Progenitor cell of endocrine pancreas (in vitro differentiated cells): ENCODE measurements at places on chromosomes 16 and 17. TPM values are rescaled to one million over a fixed set of nuclear protein-coding genes. Genes with fewer than 3 reads are reported as not detected.

GRCh38 chr17:39761861-39762496 lies 24.2 kb downstream of the GRB7 start:
- no peak for DNase-seq
- no peak overlapping the region for H3K4me3 ChIP-seq
- H3K4me1 ChIP-seq, result no peaks in the 10 kb centered on the region
- H3K27me3 ChIP-seq, result peaks cover 61% of the 10 kb centered on the region
- no peak overlapping the region for H3K27ac ChIP-seq

GRCh38 chr17:703081-703875 lies 11.4 kb downstream of the VPS53 start:
- DNase-seq, result no peak
- no peaks in the 10 kb centered on the region for H3K27me3 ChIP-seq
- peaks cover 5% of the 10 kb centered on the region for H3K36me3 ChIP-seq
- H3K4me3 ChIP-seq, result no peak overlapping the region
- no peak overlapping the region for H3K27ac ChIP-seq

DNA sequence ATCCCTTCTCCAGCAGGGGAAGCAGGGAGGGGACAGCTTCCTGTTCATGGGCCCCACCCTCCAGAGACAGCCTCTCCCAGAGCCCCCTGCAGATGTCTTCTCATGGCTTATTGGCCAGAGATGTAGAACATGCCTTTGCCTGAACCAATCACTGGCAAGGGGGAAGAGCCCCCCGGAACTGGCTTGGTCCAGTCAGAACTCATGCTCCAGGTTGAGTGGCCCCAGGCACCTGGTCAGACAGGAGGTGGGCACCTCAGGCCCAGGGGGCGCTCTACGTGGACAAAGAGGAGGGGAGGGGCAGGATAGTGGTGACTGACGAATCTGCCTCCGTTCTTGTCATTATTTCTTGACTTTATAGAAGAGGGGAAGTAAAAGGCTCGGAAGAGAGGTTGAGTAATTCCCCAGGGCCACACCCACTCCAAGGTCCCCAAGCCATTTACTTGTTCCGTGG lies 23.6 kb downstream of the RAB11FIP4 start:
- no peak overlapping the region for H3K27ac ChIP-seq
- H3K4me1 ChIP-seq, result peaks cover 2% of the 10 kb centered on the region
- H3K27me3 ChIP-seq, result peaks cover 15% of the 10 kb centered on the region
- no peaks in the 10 kb centered on the region for H3K36me3 ChIP-seq
- no peak overlapping the region for H3K4me3 ChIP-seq
- no peak for DNase-seq

GRCh38 chr17:56744721-56745120 lies 89.0 kb downstream of the C17orf67 start:
- H3K36me3 ChIP-seq, result no peaks in the 10 kb centered on the region
- H3K27ac ChIP-seq, result no peak overlapping the region
- peaks cover 14% of the 10 kb centered on the region for H3K27me3 ChIP-seq

Gene FAHD1
- total RNA-seq, result 26.3 and 27.9 TPM in 2 replicates
